ENCODE measurements at places on chromosomes 13 and 19. TPM values are rescaled to one million over a fixed set of nuclear protein-coding genes. Genes with fewer than 3 reads are reported as not detected.
A peak's percentile ranks its signal among the peaks of the same experiment; 100 is the strongest.

- no peaks in the 10 kb centered on the region for H3K4me1 ChIP-seq
- H3K36me3 ChIP-seq = no peaks in the 10 kb centered on the region
- no peak overlapping the region for H3K4me3 ChIP-seq
- no peaks in the 10 kb centered on the region for H3K27me3 ChIP-seq
Measured at GRCh38 chr13:61777899-61778298, 362.2 kb upstream of the PCDH20 start.

DNA sequence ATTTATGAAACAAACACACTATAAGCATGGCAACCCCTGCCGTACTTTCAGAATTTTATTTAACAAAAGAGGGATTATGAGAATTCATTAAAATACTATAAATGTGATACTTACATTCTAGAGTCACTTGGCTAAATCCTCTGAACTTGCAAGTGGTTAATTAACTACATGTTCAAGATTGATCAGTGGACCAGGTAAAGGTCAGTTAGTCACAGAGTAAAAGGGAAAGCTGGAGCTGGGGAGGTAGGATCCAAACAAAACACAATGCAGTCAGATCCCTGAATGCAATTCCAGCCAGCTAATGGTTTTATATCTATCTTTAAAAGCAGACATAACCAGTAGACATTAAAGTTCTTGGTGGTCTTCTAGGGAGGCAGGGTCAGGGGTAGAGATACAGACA lies 270.5 kb downstream of the DIAPH3 start:
- no peaks in the 10 kb centered on the region for H3K36me3 ChIP-seq
- no peak for DNase-seq
- no peaks in the 10 kb centered on the region for H3K4me1 ChIP-seq
- no peak overlapping the region for H3K27ac ChIP-seq
- no peaks in the 10 kb centered on the region for H3K27me3 ChIP-seq
- no peak overlapping the region for H3K4me3 ChIP-seq

GRCh38 chr13:103133556-103133955 lies 67.3 kb upstream of the SLC10A2 start:
- DNase-seq = no peak
- no peaks in the 10 kb centered on the region for H3K4me1 ChIP-seq
- H3K27ac ChIP-seq = no peak overlapping the region
- H3K27me3 ChIP-seq = no peaks in the 10 kb centered on the region
- H3K36me3 ChIP-seq = no peaks in the 10 kb centered on the region
- no peak overlapping the region for H3K4me3 ChIP-seq

DNA sequence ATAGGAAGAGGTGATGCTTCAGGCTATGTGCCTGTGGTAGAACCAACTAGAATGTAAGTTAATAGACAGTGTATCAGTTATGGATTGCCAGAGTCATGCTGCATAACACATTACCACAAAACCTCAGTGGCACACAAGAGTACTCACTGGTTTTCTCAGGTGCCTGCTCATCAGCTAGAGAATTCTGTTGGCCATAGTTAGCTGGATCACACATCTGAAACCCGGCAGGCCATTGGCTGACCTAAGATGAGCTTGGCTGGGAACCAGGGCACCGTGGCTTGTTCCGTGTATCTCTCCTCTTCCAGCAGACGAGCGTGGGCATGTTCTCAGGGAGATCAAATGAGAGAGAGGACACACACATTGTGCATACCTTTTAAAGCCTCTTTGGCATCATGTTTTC lies 76.7 kb downstream of the TEX26 start:
- no peaks in the 10 kb centered on the region for H3K36me3 ChIP-seq
- peaks cover 8% of the 10 kb centered on the region for H3K4me1 ChIP-seq
- no peak overlapping the region for H3K27ac ChIP-seq
- H3K4me3 ChIP-seq = no peak overlapping the region
- H3K27me3 ChIP-seq = peaks cover 17% of the 10 kb centered on the region
- DNase-seq = no peak

DNA sequence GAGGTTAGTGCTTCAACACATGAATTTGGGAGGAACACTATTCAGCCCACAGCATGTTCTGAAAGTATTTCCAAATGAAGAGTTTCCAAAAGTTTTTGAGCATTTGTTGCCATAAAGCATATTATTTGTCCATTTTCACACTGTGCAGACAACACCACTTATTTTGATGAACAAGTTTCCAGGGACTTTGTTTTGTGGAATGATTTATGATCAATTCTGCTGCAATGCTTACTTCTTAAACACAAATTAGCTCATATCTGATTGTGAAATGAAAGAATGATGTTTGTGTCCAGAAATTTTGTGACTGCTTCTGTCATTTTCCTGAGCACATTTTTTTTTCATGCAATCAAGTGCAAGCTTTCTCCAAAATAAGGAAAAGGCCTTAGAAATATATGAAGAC lies 205.3 kb downstream of the RAP2A start:
- no peaks in the 10 kb centered on the region for H3K36me3 ChIP-seq
- H3K4me1 ChIP-seq = no peaks in the 10 kb centered on the region
- H3K27me3 ChIP-seq = no peaks in the 10 kb centered on the region

DNA sequence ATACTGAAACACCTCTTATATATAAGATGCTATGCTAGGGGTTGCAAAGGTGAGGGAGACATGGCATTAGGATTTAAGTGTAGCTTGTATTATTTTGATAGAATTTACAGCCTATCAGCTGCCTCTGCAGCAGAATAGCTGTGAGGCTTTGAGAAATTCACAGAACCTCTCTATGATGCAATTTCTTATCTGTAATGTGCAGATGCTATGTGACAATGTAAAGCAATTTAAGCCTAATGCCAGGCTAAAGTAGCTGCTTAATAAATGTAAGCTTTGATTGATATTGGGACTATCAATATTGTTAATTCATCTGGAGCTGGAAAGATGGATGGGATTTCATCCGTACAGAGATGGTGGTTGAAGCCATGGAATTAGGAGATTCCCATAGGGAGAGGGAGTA lies 1.6 kb downstream of the ADGRE3 start:
- DNase-seq = no peak
- H3K4me3 ChIP-seq = no peak overlapping the region
- no peak overlapping the region for H3K27ac ChIP-seq
- H3K4me1 ChIP-seq = peaks cover 43% of the 10 kb centered on the region

GRCh38 chr13:113298043-113298945 lies 1.3 kb downstream of the LAMP1 start:
- peak overlapping the region; percentile 98 for H3K27ac ChIP-seq
- peak overlapping the region; percentile 94 for H3K4me3 ChIP-seq
- H3K27me3 ChIP-seq = peaks cover 8% of the 10 kb centered on the region
- H3K4me1 ChIP-seq = peaks cover 39% of the 10 kb centered on the region
- H3K36me3 ChIP-seq = peaks cover 23% of the 10 kb centered on the region
- no peak for DNase-seq

DNA sequence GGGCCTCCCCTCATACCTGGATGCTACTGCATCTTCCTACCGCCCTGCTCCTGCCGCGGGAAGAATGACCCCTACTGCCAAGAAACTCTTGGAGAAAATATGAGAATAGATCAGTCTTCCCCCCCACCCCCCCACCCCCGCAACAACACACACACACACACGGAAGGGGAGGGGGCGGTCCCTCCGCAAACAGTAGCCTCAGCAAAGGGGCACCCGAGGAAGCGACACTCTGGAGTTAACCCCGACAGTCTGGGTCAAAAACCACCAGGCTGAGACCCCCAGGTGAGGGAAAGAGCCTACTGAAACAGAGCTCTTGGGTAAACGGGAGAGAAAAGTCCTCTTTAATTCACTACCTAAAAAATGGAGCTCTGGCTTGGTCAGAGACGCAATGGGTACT lies 1.2 kb downstream of the MED26 start:
- DNase-seq = no peak
- H3K36me3 ChIP-seq = peaks cover 51% of the 10 kb centered on the region
- H3K4me1 ChIP-seq = peaks cover 53% of the 10 kb centered on the region
- H3K4me3 ChIP-seq = peak overlapping the region; percentile 89
- no peaks in the 10 kb centered on the region for H3K27me3 ChIP-seq

GRCh38 chr13:30125422-30126073 lies 181.8 kb downstream of the KATNAL1 start:
- no peak for DNase-seq
- H3K36me3 ChIP-seq = no peaks in the 10 kb centered on the region
- H3K4me3 ChIP-seq = no peak overlapping the region
- no peaks in the 10 kb centered on the region for H3K27me3 ChIP-seq
- H3K27ac ChIP-seq = no peak overlapping the region

DNA sequence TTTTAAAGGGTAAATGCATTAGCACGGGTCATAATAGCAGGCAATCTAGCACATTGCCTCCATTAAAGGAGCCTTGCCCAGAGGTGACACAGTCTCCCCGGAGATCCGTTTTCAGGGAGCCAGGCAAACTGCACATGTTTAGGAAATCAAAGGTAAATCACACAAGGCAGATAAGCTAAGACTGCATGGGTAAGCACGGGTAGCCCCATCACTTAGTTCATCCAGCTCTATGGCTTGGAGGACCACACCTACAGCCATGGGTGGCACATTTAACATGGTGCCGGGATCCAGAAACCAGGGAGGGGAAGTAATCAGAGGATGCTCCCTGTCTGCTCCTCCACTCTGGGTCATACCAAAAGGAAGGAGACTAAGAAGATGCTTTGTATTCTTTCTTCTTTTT lies 16.8 kb downstream of the LGALS16 start:
- no peak overlapping the region for H3K4me3 ChIP-seq
- H3K36me3 ChIP-seq = no peaks in the 10 kb centered on the region
- DNase-seq = no peak
- H3K27ac ChIP-seq = no peak overlapping the region
- H3K27me3 ChIP-seq = peaks cover 20% of the 10 kb centered on the region

DNA sequence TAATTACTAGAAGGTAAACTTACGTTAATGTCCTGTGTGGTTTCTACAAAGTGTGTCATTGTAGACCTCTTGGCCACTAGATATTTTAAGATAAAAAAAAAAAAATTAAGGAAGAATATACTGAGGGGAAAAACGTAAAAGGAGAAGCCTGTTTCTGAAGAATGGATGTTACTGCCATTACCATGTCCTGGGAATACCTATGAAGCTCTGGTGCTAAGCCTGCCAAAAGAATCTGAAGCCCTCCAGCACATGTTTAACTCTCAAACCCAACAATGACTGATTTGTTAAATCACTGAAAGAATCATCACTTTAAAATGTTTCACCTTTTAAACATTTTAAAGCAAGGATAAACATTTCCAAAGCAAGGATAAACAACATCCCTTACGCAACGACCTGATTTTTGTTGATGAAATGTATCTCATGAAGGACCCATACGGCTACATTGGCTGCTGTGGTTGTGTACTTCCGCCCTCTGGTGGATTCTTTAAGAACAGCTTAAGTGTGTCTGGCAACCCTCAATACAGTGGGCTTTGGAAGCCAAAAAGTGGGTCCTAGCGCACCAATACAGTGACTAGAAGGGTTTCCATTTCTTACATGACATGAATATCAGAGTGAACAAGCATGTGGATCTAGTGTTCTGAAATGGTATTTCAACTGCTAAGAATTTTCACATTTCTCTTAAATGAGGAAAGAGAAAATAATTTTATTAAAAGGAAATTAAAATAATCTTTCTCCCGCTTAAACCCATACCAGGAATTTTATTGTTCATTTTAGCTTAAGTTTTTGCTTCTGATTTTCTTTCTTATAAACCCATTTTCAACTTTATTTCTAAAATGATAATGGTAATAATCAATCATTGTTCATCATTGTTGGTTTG lies 74.5 kb upstream of the RAP2A start:
- no peak overlapping the region for H3K4me3 ChIP-seq
- no peak overlapping the region for H3K27ac ChIP-seq
- H3K27me3 ChIP-seq = no peaks in the 10 kb centered on the region
- DNase-seq = no peak

- no peak overlapping the region for H3K4me3 ChIP-seq
- no peak overlapping the region for H3K27ac ChIP-seq
- no peak for DNase-seq
- H3K27me3 ChIP-seq = peaks cover 6% of the 10 kb centered on the region
- no peaks in the 10 kb centered on the region for H3K4me1 ChIP-seq
- H3K36me3 ChIP-seq = no peaks in the 10 kb centered on the region
Measured at GRCh38 chr13:110227416-110227815, 79.5 kb downstream of the COL4A1 start.

DNA sequence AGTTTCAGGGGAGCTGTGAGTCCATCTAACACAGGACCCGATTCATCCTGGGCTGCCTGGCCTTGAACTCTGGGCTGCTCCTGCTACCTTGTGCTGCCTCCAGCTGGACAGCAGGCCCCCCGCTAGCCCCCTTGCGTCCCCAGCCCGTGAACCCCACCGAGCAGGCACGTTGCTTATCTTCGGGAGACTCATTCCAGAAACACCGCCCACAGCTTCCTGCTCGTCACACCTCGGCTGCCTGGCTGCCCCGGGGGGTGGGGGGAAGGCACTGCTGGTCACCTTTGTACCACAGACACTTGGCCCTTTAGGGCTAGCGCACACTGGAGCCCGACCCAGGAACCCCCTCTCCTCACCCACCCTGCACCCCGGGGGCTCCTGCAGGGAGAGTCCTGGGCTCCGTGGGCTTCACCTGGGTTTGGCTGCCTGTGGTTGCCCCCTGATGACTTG lies 48.1 kb downstream of the CRTC1 start:
- H3K4me1 ChIP-seq = peaks cover 5% of the 10 kb centered on the region
- no peak overlapping the region for H3K27ac ChIP-seq

DNA sequence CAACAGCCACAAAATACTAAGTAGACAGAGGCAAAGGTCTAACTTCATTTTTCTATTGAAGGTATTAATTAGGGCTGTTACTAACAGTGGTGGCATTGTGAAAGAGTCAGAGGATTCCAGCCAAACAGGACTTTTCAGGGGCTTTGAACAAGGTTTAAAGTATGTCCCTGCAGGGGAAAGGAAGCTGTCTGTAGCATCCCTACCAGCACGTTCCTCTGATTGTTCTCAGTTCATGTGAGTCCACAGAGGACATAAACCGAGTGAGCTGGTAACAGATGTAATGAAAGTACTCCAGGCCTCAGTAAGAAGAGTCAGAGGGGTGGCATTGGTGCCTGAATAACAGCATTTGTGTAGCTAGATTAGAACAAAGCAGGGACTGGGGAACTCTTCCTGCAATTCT lies 15.3 kb upstream of the SPATA13 start:
- no peak overlapping the region for H3K27ac ChIP-seq
- H3K36me3 ChIP-seq = no peaks in the 10 kb centered on the region
- no peak overlapping the region for H3K4me3 ChIP-seq
- no peaks in the 10 kb centered on the region for H3K4me1 ChIP-seq
- peaks cover 14% of the 10 kb centered on the region for H3K27me3 ChIP-seq

- peaks cover 8% of the 10 kb centered on the region for H3K27me3 ChIP-seq
- no peak overlapping the region for H3K27ac ChIP-seq
- no peaks in the 10 kb centered on the region for H3K4me1 ChIP-seq
- no peak for DNase-seq
- H3K36me3 ChIP-seq = no peaks in the 10 kb centered on the region
Measured at GRCh38 chr19:39230096-39230764, 14.6 kb downstream of the IFNL3 start.

GRCh38 chr19:5171711-5172110 lies 168.9 kb downstream of the PTPRS start:
- H3K27me3 ChIP-seq = no peaks in the 10 kb centered on the region
- H3K4me3 ChIP-seq = no peak overlapping the region
- no peaks in the 10 kb centered on the region for H3K4me1 ChIP-seq
- H3K36me3 ChIP-seq = no peaks in the 10 kb centered on the region
- DNase-seq = no peak

- DNase-seq = no peak
- H3K27me3 ChIP-seq = no peaks in the 10 kb centered on the region
- no peaks in the 10 kb centered on the region for H3K36me3 ChIP-seq
- H3K4me3 ChIP-seq = no peak overlapping the region
Measured at GRCh38 chr13:93818345-93818744, 591.7 kb downstream of the GPC6 start.

MYO1F gene
- total RNA-seq = 63.8 TPM

PBX4 gene
- total RNA-seq = 19.4 TPM

UBE2L5 gene
- total RNA-seq = 0.42 TPM

ELSPBP1 gene
- not detected for total RNA-seq

TBCB gene
- total RNA-seq = 138 TPM

NTN5 gene
- total RNA-seq = 0.71 TPM

TEX29 gene
- total RNA-seq = 0.54 TPM

RNF17 gene
- total RNA-seq = not detected

CGB2 gene
- total RNA-seq = not detected

INSL3 gene
- 4.1 TPM for total RNA-seq

MISP3 gene
- total RNA-seq = 0.18 TPM

LRG1 gene
- total RNA-seq = 2.0 TPM

FREM2 gene
- not detected for total RNA-seq
